DMS53 (cell line): ENCODE measurements at places on chromosomes 1 and 21.
A peak's percentile ranks its signal among the peaks of the same experiment; 100 is the strongest.

GRCh38 chr1:31659889-31660288, 15.2 kb upstream of the PEF1 start:
- no peak for DNase-seq

DNA sequence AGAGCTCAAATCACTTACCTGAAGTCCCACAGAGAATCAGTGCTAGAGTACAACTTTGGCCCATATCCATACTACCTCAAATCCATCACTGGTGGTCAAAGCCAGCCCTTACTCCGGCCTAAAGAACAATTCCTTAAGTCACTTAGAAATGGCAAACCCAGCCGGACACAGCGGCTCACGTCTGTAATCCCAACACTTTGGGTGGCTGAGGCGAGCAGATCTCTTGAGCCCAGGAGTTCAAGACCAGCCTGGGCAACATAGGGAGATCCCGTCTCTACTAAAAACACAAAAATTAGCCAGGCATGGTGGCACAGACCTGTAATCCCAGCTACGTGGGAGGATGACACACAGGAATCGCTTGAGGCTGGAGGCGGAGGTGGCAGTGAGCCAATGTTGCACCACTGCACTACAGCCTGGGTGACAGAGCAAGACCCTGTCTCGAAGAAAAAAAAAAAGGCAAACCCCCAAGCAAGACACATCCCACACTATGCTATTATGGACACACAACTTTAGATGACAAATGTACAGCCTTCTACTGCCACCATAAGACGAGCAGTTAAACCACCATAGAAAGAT, 24.0 kb downstream of the NPHP4 start:
- DNase-seq = no peak

DNA sequence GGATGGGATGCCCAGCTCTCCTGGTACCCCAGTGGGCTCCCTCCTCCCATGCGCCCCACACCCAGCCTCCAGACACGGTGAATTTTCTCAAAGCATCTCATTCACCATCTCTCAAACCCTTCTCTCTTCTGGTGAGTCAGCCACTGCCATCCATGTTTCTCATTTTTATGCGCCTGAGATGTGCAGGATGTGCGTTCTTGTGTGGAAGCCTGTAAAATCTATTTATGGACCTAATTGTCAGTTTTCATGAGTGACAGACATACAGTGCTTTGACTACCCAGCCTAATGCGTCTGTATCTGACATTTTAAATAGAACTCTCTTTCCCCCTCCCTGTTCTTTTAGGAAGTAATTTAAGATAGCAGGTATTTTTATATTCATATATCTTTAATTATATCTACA, 158.8 kb downstream of the DAB1 start:
- no peak for DNase-seq

DNA sequence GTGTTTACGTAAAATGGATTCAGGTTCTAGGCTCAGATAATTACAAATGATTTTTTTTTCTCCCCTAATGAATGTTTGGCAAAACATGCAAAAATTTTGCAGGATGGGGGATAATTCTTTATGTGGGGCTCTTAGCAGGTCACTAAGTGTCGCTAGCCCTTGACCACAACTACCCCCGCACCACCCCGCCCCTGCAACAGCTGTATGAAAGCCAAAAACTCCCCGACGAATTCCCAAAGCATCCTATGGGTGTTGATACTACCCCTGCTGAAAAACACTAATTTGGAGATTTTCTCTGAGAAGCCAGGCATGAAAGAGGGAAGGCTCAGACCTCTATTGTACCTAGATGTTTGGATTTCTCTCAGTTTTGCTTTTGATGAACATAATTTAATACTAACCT, 243.0 kb downstream of the TRABD2B start:
- no peak for DNase-seq

GRCh38 chr1:171595324-171595723, 26.7 kb upstream of the MYOCOS start:
- DNase-seq = no peak

DNA sequence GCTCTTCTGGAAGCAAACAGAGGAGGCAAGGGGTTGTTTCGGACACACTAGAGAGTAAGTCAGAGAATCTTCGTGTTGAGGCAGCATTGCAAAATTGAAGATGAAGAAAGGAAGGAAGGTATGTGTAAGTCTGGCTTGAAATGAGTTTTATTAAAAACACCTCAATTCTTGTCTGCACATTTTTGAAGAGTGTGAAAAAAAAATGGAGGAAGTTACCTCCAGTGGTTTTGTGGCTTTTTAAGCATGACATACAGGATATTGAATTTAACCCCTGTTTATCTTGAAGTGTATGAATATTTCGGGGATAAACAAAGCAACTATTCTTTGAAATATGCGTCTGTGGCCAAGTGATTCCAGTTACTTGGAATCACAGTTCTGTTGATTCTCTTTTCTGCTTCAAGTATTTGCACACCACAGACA, 203.2 kb upstream of the SGIP1 start:
- DNase-seq = no peak

DNA sequence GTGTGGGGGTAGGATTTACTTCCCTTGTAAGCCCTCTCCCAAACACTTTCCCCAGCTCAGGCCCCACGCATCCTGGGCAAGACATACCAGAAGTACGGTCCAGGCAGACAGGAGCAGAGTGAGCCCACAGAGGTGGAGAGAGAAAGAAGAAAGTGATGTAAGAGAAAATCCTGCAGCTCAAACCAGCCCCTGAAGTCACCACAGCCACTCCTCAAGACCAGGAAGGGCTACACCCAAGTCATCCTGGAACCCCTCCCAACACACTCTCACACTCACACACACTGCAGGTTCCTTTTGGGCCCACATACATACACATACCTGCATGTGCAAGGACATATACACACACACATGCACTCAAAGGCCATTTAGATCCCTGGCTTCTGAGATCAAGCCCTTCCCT, 106.8 kb downstream of the SYT2 start:
- no peak for DNase-seq

DNA sequence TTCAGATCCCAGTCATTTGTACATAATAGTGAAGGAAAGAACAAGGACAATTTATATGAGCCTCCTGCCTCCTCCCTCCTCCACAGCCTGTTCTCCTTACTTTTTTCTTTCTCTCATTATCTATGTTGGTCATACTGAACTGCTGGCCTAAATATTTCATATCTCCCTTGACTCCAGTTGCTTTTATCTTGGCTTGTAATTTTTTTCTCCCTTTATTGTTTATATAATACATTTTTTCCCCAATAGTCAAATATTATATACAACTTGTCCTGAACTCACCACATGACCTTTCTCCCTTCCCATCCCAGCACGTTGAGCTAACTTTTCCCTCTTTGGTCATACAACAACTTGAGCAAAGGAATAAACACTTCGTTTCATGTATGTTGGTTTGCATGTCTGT, 752.1 kb downstream of the LTN1 start:
- DNase-seq = no peak

GRCh38 chr1:200373811-200374231, 36.0 kb downstream of the ZNF281 start:
- peak; percentile 39 for DNase-seq

DNA sequence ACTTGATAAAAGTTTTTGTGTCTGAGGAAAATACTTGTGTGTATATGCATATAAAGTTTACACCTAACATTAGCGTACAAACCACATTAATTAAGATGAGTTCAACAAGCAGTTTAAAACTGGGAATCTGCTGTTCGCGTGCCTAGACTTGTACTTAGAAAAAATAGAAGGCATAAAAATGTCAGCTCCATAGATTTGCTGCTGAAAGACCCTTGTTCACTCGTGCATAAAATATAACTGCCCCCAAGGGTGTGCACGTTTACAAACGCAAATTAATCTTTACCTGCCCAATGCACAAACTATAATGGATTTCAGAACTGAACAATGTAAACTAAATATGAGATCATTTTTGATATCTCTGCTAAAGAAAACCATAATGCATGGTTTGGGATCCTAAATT, 392.3 kb upstream of the ADGRL2 start:
- no peak for DNase-seq

GRCh38 chr1:201023920-201024624, 558 bp upstream of the KIF21B start:
- DNase-seq = peak; percentile 45

- no peak for DNase-seq
Measured at GRCh38 chr1:235011064-235011598, 117.5 kb downstream of the TOMM20 start.

- DNase-seq = no peak
Measured at GRCh38 chr1:200034262-200034557, 6.7 kb downstream of the NR5A2 start.

- peak; percentile 72 for DNase-seq
Measured at GRCh38 chr1:79197421-79197820, 190.9 kb upstream of the ADGRL4 start.

GRCh38 chr1:82299056-82299455, 498.3 kb downstream of the ADGRL2 start:
- DNase-seq = no peak

GRCh38 chr1:29756901-29757725, 520.8 kb downstream of the PTPRU start:
- no peak for DNase-seq

DNA sequence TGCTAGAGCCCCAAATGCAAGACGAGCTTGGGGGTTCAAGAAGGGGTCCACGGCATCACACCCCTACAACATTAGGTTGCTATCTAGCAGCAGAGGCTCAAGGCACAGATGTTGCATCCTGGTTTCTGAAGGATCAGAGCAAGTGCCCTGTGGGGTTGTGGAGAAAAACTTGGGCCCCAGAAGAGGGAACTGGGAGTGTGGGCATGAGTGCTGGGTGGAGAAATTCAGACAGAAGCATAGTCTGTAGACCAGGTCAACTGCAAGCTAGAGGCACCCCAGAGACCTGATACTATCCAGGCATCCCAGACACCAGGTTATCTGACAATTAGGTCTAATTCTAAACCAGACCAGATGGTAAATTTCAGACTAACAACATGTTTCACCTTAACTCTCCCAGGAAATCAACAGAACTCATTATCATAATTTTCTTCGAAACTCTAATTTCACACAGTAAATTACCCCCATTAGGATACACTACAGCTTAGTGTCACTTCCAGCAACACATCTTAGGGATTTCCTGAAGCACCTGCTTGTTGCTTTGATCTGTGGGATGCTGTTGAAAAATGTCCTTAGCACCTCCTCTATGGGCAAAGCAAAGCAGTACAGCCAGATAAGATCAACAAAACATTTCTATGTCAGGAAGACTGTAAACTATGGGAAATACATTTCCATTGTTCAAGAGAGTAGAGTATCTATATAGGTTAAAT, 179.3 kb downstream of the VAV3 start:
- DNase-seq = no peak

DNA sequence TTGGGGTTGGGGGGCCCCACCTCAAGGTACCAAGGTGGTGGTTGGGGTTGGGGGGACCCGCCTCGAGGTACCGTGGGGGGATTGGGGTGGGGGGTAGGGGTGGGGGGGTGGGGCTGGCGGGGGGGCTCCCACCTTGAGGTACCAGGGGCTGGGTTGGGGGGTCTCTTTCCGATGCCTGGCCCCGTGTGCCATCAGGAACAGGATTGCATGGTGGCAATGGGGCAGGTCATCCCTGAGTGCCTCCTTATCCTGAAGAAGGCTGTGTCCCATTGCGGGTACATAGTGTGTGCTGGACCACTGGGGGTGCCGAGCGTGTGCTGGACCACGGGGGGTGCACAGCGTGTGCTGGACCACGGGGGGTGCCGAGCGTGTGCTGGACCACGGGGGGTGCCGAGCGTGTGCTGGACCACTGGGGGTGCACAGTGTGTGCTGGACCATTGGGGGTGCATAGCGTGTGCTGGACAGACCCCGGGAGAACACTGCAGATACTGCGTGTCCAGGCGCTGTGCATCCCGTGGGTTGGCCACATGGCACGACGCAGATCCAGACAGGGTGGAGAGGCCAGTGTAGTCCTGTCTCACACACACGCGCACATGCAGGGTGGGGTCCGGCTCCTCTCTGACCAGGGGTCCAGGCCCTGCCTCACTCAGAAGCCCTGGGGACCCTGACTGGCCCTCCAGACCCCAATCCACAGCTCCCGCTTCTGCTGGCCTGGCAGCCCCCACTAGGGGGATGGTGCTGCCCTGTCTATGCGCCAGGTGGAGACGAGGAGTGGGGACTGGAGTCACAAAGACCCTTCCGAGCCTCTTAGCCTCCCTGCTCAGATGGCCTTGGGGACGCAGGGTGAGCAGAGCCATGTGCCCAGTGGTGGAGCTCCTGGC, 4.2 kb downstream of the SCNN1D start:
- DNase-seq = peak; percentile 24

- peak; percentile 84 for DNase-seq
Measured at GRCh38 chr1:106944721-106945120, 111.8 kb upstream of the PRMT6 start.

GRCh38 chr1:47828978-47829377, 168.2 kb downstream of the TRABD2B start:
- no peak for DNase-seq

- peak; percentile 47 for DNase-seq
Measured at GRCh38 chr1:87683196-87683956, 354.7 kb downstream of the LMO4 start.

DNA sequence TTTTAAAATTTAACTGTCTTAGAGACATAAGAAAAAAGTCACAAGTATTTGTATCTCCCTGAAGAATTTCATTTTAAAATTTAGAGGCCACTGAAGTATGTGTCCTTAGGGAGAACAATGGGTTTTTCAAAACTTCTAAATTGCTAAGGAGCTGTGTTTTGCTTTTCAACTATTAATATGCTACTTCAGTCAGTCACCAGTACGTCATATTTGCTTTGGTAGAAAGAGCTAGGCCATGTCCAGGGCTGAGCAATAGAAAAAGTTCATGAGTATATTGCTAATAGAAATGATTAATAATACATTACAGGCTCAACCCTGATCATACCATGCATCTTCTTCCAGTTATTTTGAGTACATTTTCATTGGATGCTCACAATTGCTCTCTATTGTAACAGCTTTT, 1.7 kb upstream of the SGIP1 start:
- no peak for DNase-seq
